H1 (cell line): ENCODE measurements at places on chromosomes 1 and 21. TPM values are rescaled to one million over a fixed set of nuclear protein-coding genes. Genes with fewer than 3 reads are reported as not detected.
A peak's percentile ranks its signal among the peaks of the same experiment; 100 is the strongest.

DNA sequence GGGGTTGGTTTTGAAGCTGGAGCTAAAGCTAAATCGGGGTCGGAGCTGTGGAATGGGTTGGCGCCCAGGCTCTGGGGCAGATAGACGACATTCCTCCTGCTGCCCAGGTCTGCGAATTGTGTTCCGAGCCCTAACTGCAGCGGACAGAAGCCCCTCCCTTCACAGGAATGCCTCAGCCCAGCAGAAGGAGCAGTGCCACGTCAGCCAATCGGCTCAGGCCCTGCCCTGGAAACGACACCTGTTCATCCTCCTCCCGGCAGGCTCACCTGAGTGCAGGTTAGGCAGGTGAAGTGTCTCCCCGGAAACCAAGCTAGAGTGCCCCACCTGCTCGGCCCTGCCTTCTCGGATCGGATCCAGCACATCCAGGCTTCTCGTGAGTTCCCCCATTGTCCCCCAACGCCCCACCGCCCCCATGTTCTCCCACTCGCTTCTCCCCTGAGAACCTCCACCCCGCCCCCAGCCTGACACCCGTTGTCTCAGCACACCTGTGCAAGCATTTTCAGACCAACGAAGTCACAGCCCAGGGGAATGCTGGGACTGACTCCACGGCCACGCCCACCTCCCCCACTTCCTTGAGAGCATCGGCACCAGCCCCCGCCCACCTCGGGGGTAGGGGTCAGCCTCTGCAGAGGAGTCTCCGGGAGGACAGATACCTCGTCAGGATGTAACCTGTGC is 775 bp downstream of the TMEM125 start:
- DNase-seq = peak; percentile 90

DNA sequence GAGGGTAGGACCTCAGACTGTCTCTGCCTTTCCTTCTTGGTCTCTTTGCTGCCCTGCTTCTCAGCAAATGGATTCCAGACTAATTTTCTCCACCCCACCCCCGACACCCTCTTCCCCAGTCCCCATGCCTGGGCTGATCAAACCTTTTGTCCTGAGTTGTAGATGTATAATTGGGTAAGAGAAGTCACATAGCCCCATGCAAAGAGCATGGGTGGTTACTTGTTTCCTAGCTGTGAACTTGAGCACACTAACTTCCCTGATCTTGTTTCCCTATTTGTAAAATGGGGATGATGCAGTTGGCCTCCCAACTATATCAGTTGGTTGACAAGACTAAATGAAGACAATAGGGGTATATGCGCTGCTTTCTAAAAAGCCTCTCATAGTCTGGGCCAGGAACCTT is 9.2 kb downstream of the PADI6 start:
- DNase-seq = no peak

RABGAP1L gene
- 20.8 and 33.3 TPM in 2 replicates for polyA plus RNA-seq

GPR37L1 gene
- polyA plus RNA-seq = 0.23 and 0.25 TPM in 2 replicates
